ENCODE measurements at places on chromosomes 1 and 21. TPM values are rescaled to one million over a fixed set of nuclear protein-coding genes. Genes with fewer than 3 reads are reported as not detected.

The NASP gene
- total RNA-seq: 145 TPM

The NEK2 gene
- total RNA-seq: 151 TPM

The RGS16 gene
- total RNA-seq: 0.91 TPM

The HHIPL2 gene
- 3.8 TPM for total RNA-seq

The HTR6 gene
- not detected for total RNA-seq

Data from Daoy (cell line).